Activated T-helper 9 cell treated with anti-CD3 and anti-CD28 coated beads, Interleukin-2, amount 50 U/mL, for 16 hours (primary cell): ENCODE measurements at places on chromosomes 3 and 15.

GRCh38 chr3:153242896-153243295, 80.9 kb downstream of the RAP2B start:
- DNase-seq, result no peak

- DNase-seq, result no peak
Measured at GRCh38 chr3:159922861-159923312, 65.7 kb upstream of the IL12A start.

DNA sequence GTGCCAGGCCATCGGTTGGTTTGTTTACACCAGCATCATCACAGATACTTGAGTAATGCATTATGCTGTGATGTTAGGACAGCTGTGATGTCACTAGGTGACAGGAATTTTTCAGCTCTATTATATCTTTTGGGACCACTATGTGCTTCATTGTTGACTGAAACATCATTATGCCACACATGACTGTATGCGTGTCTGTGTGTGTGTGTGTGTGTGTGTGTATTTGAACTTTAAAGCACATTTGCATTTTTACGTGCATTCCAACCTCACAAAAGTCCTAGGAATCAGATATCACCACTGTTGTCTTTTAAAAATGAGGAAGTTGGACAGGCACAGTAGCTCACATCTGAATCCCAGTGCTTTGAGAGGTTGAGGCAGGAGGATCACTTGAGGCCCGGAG, 223.0 kb downstream of the TBL1XR1 start:
- no peak for DNase-seq

DNA sequence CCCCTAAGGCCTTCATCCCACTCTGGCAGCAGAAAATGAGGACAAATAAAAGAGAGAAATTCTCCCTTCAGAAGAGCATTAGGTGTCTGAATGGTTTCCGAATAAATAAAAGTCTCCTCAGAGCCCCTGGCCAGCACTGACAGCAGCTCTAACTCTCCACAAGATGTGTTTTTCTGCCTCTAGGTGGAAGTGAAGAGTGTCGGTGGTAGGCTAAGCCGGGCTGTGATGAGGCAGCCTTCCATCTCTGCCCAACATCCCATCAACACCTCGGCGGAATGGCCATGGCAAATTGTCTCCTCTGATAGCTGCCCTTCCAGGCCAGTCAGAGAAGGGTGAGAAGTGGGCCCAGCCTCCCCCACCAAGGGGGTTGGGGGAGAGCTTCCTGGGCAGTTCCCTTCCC, 6.3 kb upstream of the CACNA2D2 start:
- no peak for DNase-seq

DNA sequence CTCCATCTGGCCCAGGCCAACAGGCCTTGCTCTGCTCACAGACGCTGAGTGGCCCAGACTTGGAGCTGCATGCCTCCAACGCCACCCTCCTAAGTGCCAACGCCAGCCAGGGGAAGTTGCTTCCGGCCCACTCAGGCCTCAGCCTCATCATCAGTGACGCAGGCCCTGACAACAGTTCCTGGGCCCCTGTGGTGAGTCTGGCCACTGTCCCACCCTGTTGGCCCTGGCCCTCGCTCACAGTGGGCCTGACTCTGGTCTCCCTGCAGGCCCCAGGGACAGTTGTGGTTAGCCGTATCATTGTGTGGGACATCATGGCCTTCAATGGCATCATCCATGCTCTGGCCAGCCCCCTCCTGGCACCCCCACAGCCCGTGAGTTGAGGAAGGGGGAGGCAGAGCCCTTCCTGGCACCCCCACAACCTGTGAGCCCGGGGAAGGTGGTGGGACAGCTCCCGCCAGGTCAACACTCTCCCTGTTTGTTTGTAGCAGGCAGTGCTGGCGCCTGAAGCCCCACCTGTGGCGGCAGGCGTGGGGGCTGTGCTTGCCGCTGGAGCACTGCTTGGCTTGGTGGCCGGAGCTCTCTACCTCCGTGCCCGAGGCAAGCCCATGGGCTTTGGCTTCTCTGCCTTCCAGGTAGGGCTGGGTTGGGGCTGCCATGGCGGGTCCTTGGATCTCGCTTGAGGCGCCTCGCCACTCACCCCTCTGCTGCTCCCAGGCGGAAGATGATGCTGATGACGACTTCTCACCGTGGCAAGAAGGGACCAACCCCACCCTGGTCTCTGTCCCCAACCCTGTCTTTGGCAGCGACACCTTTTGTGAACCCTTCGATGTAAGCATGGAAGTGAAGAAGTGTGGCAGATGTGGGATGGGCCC, 10.0 kb downstream of the NT5DC2 start:
- DNase-seq, result no peak

DNA sequence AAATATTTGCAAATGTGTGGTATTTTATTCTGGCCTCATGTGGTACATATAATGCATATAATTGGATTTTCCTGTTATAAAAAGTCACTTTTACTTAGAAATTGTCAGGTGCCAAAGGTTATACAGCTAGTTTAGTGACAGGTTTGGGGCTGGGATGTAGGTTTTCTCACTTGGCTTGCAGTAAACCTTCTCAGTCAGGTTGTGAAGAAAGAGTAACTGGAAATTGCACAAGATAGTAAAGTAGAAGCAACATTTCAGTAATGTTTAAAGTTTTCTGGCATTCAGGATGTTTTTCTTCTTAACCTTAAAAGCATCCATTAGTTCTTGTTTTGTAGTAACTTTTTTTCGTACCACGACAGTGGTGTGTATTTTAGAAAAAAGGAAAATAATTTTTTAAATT, 53.9 kb downstream of the MEF2A start:
- no peak for DNase-seq

GRCh38 chr3:105816833-105817232, 52.0 kb downstream of the CBLB start:
- no peak for DNase-seq

DNA sequence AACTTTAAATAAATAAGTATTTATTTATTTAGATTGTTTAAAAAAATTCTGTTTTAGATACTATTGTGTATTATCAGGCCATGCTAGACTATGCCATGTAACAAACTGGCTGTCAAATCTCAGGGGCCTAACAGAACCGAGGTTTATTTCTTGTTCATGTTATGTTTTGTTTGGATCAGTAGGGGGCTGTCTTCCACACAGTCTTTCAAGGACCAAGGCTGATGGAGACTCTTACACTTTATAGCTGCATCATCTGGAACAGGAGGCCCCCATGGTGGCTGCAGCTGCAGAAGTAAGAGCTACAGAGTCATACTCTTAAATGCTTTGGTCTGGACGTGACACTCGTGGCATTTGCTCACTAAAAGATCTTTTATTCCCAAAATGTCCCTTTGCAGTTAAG, 33.0 kb upstream of the ARL14 start:
- DNase-seq, result no peak

GRCh38 chr3:14867936-14868570, 49.3 kb downstream of the FGD5 start:
- DNase-seq, result no peak

DNA sequence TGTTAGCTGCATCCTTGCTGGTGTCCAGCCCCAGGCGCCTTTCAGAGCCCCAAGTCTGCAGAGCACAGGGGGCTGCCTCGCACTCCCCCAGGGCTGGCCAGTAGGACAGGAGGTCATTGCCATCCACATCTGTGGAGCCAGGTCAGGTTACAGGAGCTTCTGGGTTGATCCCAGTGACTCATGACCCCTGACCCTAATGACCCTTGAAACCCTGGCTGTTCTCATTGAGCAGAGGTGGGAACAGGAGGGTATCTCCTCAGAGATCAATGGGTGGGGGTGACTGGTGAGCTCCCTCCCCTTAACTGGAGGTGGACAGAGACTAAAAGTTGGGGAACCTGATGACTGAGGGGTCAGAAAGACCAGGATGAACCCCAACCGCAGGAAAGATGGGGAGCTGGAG, 6.1 kb upstream of the SLC26A6 start:
- DNase-seq, result no peak

- DNase-seq, result no peak
Measured at GRCh38 chr3:55297245-55297644, 189.9 kb downstream of the WNT5A start.

- no peak for DNase-seq
Measured at GRCh38 chr3:95228416-95228815, 1165.6 kb downstream of the NSUN3 start.

GRCh38 chr15:47485419-47485818, 231.9 kb upstream of the SEMA6D start:
- DNase-seq, result no peak

- no peak for DNase-seq
Measured at GRCh38 chr3:156176048-156176447, 55.7 kb downstream of the KCNAB1 start.

GRCh38 chr3:129441215-129441614, 1.2 kb downstream of the IFT122 start:
- no peak for DNase-seq

- DNase-seq, result peak; percentile 50
Measured at GRCh38 chr3:108090049-108090700, 656 bp downstream of the CD47 start.

- no peak for DNase-seq
Measured at GRCh38 chr3:49566312-49566711, 12.0 kb downstream of the BSN start.

GRCh38 chr15:68207176-68207935, 2.2 kb upstream of the CALML4 start:
- no peak for DNase-seq

GRCh38 chr3:138172625-138173024, 2.1 kb downstream of the DBR1 start:
- no peak for DNase-seq

GRCh38 chr15:60758961-60759729, 280.2 kb upstream of the ICE2 start:
- DNase-seq, result no peak

DNA sequence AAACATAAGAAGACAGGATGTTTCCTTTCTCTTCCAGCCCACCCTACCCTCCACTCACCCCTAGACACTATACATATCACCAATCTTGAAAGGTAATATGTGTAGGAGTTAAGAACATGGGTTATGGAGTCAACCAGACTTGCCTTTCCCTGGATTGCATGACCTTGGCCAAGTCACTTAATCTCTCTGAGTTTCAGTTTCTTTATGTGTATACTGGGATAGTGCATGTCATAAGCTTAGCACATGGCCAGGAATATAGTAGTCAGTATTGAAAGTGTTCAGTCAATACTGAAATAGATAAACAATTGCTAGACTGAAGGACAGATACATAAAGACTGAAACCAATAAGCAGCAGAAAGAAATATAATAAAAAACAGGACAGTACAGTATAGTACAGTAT, 283.2 kb upstream of the STT3B start:
- DNase-seq, result no peak

DNA sequence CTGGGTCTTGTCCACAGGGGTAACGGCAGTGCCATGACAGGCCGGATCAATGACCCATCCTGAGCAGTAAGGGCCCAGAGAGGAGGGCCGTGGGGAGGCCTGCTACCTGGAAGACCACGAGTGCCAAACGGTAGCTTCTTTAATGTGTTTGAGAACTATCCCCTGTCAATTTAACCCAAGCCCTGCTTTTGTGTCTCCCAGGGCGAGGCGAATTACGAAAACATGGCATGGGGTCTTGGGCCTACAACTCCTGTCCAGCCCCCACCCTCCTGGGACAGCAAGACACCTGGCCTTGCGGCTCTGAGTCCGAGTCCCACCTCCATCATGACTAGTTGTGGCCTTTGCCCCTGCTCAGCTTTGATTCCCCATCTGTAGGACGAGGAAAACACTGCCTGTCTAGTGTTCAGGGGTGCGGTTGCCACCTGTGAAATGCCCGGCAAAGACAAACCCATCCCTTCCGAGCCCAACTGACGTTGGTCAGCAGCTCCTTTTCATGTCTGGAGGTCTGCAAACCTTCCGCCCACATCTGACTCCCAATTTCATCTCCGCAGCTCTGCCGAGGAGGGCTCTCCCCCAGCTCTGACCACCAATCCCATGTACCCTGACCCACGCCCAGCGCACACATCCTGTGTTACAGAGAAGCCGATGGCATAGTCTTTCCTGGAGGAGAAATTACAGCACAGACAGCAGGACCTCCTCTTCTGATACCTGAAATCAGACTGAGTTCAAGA, 28.9 kb upstream of the SNRPA1 start:
- no peak for DNase-seq

DNA sequence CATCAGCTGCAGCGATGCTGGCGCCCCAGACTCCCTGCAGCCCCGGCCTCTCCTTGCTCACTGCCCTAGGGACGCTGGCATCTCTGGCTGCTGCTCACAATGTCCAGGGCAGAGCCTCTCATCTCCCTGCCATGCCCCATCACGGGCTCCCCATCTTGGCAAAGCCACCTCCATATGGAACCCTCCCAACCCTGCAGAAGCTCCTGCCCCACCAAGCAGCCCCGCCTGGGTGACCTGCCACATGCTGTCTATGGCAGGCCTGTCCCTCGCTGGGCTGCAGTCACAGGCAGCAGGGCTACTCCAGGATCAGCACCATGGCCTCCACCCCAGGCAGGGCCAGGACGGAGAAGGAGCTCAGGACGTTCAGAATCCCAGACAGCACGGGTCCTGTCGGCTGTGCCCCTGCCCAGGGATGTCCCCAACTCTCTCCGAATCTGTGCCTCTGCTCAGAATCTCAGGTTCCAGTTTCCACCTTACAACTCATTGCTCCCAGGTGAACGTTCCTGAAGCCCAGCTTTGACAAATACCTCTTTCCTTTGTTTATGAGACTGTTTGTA, 58.4 kb downstream of the PLXNA1 start:
- DNase-seq, result no peak

DNA sequence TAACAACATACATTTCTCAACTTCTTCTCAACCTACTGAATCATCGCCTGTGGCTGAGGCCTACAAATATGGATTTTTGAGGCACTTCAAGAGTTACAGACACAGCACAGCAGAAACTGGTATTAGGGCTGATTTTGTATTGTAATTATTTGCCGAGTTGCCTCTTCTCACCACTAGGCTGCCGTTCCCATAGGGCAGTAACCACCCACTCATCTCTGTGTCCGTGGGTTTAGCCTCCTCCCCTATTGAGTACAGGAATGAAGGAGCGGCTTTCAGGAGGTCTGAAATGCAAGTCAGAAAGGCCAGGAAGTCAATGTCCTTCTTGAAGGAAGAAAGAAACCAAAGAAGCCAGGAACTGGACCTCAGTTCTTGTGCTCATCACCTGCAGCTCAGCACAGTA, 220.8 kb downstream of the MTHFS start:
- no peak for DNase-seq

DNA sequence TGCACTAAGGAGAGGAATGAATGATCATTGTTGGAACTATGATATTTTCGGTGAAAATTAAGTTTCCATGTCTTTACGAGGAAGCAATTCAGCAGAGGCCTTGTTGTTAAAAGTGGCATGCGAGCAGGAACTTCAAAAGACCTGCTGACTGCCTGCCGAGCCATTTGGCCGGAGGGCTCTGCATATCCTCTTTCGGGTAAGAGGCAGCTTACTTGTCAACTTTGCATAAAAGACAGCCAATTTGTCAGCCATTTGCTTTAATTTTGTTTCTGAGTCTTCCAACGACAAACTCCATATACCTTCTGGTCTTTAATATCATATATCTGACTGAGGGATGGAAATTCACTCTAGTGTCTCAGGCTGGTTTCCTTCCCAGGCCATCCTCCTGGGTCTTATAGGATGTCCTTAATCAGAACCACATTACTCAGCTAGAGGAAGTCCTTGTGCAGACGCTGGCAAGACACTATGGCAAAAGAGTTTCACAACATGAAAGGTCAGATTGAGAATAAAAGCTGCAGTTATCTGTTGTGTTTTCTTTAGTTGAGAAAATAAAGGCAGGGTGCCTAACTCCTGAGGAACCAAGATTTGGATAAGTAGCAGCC, 128.7 kb upstream of the WNT5A start:
- no peak for DNase-seq

- no peak for DNase-seq
Measured at GRCh38 chr15:25711691-25712090, 151.4 kb downstream of the ATP10A start.
